ENCODE measurements at places on chromosomes 6 and 20. TPM values are rescaled to one million over a fixed set of nuclear protein-coding genes. Genes with fewer than 3 reads are reported as not detected.

DNA sequence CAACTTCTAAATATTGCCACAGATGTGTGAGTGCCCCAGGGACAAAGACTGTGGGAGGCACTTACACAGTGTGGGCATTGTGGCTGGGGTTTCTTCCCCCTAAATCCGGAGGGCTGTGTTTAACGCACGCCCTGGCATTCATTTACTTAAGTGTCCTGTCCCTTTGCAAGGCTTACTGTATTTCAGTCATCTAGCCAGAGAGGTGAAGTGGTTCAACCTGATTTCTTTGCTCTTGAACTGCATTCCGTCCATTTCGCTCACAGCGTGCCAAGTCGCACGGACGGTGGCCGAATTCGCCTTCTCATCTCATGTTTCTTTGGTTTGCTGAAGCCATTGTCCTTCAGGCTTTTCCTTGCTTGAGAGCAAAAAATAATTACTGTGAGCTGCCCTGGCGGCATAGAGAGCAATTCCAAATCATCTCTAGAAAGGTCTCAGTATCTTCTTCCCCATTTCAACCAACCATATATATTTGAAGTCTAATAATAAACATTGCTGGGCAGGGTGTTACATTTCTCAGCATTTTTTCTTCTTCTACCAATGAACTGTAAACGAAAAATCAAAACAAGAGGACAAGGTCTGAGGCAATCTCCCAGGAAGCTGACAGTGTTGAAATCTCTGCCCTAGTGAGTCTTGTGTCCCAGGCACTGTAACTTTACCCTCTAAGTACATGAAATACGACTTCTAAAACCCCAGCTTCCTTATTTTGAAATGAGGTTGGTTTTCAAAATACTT, 16.9 kb downstream of the SYTL3 start:
- DNase-seq, result peak; percentile 42

GRCh38 chr20:51420111-51420510, 122.4 kb downstream of the NFATC2 start:
- no peak for DNase-seq

DNA sequence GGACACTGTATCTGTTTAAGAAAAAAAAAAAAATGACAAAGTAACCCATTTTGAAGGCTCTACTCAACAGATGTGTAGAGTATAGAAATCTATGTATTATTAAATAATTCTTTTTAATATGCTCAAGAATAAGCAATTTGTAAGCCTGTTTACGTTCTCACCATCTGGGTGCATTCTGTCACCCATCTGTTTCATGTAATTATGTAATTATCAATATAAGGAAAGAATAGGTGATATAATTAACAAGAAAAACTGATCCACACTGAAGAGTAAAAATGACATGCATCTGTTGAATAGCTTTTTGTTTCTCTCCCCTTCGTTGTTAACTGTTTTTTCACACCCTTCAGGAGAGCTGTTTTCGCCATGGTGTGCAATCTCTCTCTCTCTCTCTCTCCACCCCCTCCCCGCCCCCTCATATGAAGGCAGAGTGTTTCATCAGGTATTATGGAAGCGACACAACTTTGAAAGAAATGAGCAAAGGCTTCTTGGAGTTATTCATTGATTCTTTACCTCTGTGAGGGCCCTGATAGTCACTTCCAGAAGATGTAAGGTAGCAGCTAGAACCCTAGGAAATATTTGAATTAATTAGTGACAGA, 154.3 kb upstream of the INSM1 start:
- DNase-seq, result no peak

DNA sequence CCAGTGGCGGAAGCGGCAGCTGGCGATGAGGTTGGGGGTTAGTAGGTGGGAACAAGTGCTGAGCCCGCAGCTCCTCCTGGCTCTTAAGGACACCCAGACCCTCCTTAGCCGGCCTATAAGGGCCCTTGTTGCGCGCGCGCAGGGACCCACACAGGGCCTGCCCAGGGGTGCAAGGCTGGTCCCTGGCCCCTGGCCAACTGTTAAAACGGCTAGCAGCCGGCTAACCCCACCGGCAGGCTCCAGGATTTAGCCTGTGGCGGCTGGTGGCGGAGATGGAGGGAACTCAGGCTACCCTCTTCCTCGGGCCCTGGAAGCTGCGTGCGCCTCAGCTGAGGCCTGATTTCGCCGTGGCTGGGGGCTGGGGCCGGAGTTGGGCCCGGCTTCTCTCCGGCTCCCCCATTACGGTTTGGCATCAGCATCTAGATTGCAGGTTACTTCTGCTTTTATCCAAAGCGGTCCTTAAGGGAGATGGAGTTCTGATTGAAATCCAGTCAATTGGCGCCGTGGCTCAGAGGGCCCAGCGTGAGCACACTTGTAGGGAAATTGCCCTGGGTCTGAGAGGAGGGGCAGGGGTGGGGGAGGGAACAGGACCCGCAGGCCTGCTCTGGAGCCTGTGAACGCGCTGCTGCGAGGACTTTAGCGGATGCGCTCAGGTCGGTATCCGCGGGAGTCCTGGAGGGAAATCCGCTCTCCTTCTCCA, 36.9 kb upstream of the CCDC167 start:
- DNase-seq, result no peak

DNA sequence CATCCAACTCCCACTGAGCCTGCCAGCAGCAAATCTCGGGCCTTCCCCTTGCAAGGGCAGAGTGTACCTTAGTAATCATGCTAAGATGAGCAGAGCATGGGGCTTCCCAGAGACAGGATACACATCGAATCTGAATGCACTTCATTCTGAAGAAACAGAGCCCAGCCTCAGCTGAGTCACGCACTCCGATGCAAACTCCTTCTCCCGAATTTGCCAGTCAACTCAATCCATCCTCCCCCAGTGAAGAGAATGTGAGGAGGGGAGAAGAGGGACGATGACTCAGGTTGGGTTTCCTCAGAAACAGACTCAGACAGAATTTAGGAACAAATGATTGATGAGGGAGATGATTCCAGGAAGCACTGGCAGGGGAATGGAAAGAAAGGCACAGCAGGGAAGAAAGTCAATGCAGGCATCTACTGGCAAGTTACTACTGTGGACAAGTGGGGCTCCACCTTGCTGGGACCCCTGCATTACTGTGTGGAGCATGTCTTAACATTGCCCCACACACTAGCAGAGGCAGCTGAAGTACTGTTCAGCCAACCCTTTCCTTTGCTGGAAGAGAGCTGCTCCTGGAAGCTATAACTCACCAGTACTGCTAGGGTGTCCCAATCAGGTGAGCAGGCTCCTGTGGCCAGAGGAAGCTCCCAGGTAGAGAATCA, 251.6 kb downstream of the ADGB start:
- no peak for DNase-seq

The PTCHD4 gene
- total RNA-seq, result 0.46 TPM

The BPIFA1 gene
- total RNA-seq, result not detected
